ENCODE measurements at places on chromosomes 12 and 14.

GRCh38 chr14:75607842-75608640 is 29.6 kb downstream of the FLVCR2 start:
- no peak for DNase-seq

DNA sequence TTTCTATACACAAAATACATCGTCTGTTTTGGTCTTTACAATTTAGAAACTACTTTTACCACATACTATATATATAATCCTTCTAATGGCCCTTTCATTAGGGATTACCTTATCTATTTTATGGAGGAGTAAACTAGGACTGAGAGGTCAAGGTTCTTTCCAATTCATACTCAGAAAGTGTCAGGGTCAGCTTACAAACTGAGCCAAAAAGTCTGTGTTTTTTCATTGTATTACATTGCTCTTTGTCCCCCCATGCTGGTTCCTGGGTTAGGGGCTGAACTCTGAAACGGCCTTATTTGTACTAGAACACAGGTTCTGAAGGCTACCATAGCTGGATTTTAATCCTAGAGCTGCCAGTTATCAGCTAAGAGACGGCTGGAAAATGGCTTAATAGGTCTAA is 368.1 kb downstream of the GRIN2B start:
- no peak for DNase-seq

DNA sequence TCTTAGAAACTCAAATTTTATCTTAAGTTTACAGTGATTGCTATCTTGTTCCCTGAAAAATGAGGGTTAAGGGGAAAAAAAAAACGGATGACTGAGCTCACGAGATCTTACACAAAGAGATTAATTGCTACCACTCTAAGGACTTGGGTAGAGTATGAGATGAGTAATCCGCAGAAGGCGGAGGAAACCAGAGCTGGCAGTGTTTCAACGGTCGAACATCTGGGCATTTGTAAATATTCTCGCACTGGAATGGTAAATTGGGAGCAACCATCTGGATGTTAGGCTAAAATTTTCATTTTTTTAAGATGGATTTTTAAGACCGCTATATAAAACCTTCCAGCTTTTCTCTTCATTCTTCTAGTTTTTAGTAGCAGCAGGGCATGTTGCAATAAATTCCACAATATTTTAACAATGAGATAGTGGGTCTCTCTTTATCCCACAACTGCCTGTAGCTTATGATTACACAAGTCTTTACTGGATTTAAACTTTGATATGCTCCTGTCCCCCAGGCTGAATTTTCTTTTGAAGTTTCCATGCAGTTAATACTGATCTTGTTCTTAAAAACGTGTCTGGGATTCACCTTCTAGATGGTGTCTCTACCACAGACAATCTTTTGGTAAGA is 1324.1 kb downstream of the AACS start:
- no peak for DNase-seq

DNA sequence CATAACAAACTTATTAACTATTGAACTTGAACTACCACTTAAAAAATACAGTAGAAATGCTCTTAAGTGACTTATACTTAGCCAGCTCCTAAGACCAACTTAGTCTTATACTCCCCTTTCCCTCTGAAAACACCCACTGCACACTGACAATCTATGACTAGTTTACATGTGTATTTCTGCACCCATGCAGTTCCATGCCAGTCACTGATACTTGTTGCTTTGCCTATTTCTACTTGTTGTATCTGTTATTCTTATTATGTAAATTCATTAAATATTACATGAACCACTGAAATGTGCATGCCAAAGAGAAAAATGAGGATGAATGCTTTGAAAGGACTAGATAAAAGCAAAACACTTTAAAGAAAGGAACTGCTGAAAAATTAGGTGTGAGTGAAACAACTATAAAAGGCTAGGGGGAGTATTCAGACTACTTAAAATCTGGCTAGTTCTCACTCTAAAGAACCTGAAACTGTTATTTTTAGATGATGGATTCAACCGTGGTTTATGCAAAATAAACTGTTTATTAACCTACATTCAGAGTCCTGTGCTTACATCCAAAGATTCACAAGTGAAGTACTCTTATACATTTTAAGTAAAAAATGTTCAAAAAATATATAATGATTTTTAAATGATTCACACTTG is 74.7 kb downstream of the RPS6KA5 start:
- no peak for DNase-seq

- DNase-seq, result no peak
These were observed 28.1 kb upstream of the ZNF740 start for GRCh38 chr12:53152390-53152789.

DNA sequence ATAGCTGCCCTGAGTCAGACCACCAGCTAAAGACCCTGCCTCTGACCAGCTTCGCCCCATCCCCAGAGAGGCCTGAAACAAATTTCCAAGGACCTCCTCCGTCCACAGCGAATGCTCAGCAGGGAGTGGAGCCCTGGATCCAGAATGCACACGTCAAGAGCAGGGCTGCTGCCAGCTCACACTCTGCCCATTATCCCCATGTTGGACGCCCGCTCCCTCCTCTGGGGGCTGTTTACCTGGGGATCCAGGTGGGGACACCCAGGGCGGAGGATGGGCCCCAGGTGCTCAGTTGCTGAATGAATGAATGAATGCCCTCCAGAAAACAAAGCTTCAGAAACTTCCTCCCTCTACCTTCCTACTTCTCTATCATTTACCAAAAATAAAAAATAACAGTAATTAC is 18.1 kb downstream of the BCL11B start:
- no peak for DNase-seq
